Endothelial cell (in vitro differentiated cells): ENCODE measurements at places on chromosomes 12 and 14. TPM values are rescaled to one million over a fixed set of nuclear protein-coding genes. Genes with fewer than 3 reads are reported as not detected.

The TPH2 gene
- 0.10 TPM for total RNA-seq

The TAS2R9 gene
- total RNA-seq = not detected

The WNT5B gene
- 7.5 TPM for total RNA-seq

The FGF23 gene
- not detected for total RNA-seq

The LHX5 gene
- not detected for total RNA-seq

The PPFIA2 gene
- total RNA-seq = not detected

GRCh38 chr12:28963554-28963953, 185.5 kb upstream of the FAR2 start:
- no peaks in the 10 kb centered on the region for H3K27me3 ChIP-seq
- no peak for DNase-seq
- H3K4me1 ChIP-seq = peaks cover 9% of the 10 kb centered on the region
- H3K4me3 ChIP-seq = no peak overlapping the region

- H3K36me3 ChIP-seq = no peaks in the 10 kb centered on the region
- no peak for DNase-seq
- no peak overlapping the region for H3K4me3 ChIP-seq
- no peak overlapping the region for H3K27ac ChIP-seq
- no peaks in the 10 kb centered on the region for H3K4me1 ChIP-seq
- H3K27me3 ChIP-seq = peaks cover 2% of the 10 kb centered on the region
Observed at GRCh38 chr12:52797529-52797894, 1.6 kb upstream of the KRT3 start.

DNA sequence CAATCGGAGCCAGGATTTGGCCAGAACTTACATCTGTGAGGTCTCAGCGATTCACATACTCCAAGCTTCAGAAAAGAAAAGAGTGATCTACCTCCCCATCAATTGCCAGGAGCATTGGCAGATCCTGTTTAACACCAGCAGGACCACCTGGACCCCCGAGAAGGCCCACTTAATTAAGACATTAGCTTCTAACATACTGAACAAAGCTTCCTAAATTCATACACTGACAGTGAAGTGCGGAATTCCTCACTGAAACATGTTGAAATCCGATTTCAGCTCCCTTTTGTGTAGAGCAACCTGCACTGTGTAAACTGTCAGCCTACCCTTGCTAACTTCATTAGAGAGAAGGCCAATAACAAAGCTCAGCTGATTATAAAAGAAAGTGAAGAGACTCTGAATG, 274.0 kb downstream of the NOVA1 start:
- no peak overlapping the region for H3K27ac ChIP-seq
- H3K4me3 ChIP-seq = no peak overlapping the region
- no peaks in the 10 kb centered on the region for H3K36me3 ChIP-seq
- no peak for DNase-seq
- no peaks in the 10 kb centered on the region for H3K4me1 ChIP-seq
- no peaks in the 10 kb centered on the region for H3K27me3 ChIP-seq

DNA sequence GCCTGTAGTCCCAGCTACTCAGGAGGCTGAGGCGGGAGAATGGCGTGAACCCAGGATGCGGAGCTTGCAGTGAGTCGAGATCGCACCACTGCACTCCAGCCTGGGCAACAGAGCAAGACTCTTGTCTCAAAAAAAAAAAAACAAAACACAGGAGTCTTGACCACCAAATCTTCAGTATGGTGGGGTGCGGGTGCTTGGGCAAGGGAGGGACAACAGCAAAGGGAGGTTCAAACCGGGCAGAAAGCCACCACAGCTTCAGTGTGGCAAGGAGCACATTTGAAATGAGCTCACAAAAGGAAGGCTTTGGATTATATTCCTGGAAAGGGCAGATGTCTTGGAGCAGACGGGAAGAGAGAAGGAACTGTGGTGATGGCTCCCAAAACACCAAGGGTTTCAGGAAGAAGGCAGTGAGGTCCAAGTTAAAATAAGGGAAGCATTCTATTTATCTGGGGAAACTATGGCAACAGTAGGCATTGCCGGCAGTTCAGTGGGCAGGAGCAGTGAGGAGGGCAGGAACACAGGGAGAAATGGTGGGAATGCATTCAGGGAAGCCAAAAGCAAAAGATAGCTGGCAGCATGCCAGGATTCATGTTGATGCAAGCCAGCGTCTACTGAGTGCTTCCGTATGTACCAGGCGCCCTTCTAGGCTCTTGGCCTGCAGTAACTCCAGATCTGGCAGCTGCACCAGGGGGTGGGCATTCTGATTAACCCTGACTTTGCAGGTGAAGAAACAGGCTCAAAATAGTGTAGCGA, 51.0 kb upstream of the SRSF5 start:
- peaks cover 85% of the 10 kb centered on the region for H3K4me1 ChIP-seq
- H3K36me3 ChIP-seq = peaks cover 19% of the 10 kb centered on the region
- H3K4me3 ChIP-seq = peak overlapping the region; percentile 52
- peaks cover 28% of the 10 kb centered on the region for H3K27me3 ChIP-seq

- H3K4me1 ChIP-seq = peaks cover 5% of the 10 kb centered on the region
- no peak overlapping the region for H3K4me3 ChIP-seq
- no peak overlapping the region for H3K27ac ChIP-seq
- no peak for DNase-seq
- peaks cover 29% of the 10 kb centered on the region for H3K27me3 ChIP-seq
Observed at GRCh38 chr12:132439333-132439904, 50.5 kb upstream of the FBRSL1 start.

GRCh38 chr12:96850676-96851075, 56.4 kb upstream of the NEDD1 start:
- peaks cover 2% of the 10 kb centered on the region for H3K27me3 ChIP-seq
- no peak for DNase-seq
- H3K36me3 ChIP-seq = no peaks in the 10 kb centered on the region
- H3K4me3 ChIP-seq = no peak overlapping the region
- no peak overlapping the region for H3K27ac ChIP-seq
- peaks cover 6% of the 10 kb centered on the region for H3K4me1 ChIP-seq

- H3K4me3 ChIP-seq = no peak overlapping the region
- no peak for DNase-seq
- H3K4me1 ChIP-seq = no peaks in the 10 kb centered on the region
- H3K27me3 ChIP-seq = no peaks in the 10 kb centered on the region
- no peak overlapping the region for H3K27ac ChIP-seq
- H3K36me3 ChIP-seq = no peaks in the 10 kb centered on the region
Observed at GRCh38 chr12:28699029-28699428, 450.0 kb upstream of the FAR2 start.

DNA sequence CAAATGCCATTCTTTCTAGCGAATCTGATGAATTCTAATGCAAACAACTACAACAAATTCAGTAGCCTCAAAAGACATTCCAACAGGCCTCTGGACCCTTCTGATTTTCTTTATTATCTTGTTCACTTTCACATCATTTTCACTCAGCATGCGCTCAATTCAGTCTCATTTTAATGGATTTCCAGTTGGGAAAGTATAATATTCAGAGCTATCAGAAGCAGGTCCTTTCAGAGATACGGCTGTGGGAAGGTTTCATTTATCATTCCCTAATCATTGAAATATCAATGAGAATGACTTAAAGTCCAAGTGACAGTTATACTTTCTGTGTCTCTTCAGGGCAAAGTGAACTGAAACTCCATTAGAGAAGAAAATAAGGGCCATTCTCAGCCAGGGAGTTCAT, 1083.7 kb upstream of the FLRT2 start:
- no peaks in the 10 kb centered on the region for H3K4me1 ChIP-seq
- H3K27me3 ChIP-seq = no peaks in the 10 kb centered on the region
- no peaks in the 10 kb centered on the region for H3K36me3 ChIP-seq
- no peak overlapping the region for H3K4me3 ChIP-seq
- DNase-seq = no peak
- no peak overlapping the region for H3K27ac ChIP-seq

GRCh38 chr12:44126806-44127205, 290.9 kb downstream of the TMEM117 start:
- no peaks in the 10 kb centered on the region for H3K36me3 ChIP-seq
- no peaks in the 10 kb centered on the region for H3K4me1 ChIP-seq
- H3K27me3 ChIP-seq = peaks cover 9% of the 10 kb centered on the region
- no peak overlapping the region for H3K27ac ChIP-seq

DNA sequence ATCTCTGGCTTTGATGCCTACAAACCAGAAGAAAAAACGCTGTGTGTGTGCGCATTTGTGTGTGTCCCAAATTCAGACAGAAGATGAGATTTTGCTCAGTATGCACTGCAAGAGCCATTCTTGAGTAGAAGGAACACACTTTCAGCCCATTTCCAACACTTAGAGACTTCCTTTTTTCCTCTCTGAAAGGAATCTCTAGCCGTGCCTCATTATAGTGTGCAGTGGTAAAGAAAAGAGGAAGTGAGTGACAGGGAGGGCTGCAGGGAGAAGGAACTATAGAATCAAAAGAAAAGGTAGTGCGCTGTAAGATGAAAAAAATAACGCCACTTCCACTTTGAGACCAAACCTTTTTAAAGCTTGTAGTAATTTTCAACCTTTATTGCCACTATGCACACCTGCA, 1400.9 kb upstream of the FLRT2 start:
- H3K4me1 ChIP-seq = peaks cover 5% of the 10 kb centered on the region
- H3K27ac ChIP-seq = no peak overlapping the region
- no peaks in the 10 kb centered on the region for H3K27me3 ChIP-seq
- no peak for DNase-seq

DNA sequence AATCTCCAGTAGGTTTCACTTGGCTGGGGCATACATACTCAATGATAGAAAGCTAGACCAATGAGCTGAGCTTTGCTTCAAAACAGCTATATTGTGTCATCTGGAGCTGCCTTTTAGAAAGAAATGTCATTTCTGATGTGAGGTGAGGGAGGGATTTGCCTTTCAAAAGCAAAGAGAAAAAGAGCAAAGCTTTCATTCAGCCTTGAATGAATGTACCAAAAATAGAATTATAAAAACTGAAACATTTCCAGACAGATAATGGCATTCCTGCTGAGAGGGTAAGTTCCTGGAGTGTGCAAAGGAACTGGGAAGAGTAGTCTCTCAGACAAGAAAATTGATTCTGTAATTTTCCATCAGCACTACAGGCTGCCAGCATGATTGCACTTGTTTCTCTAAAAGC, 710.0 kb downstream of the LRFN5 start:
- H3K4me1 ChIP-seq = no peaks in the 10 kb centered on the region
- H3K27ac ChIP-seq = no peak overlapping the region
- DNase-seq = no peak
- H3K4me3 ChIP-seq = no peak overlapping the region

DNA sequence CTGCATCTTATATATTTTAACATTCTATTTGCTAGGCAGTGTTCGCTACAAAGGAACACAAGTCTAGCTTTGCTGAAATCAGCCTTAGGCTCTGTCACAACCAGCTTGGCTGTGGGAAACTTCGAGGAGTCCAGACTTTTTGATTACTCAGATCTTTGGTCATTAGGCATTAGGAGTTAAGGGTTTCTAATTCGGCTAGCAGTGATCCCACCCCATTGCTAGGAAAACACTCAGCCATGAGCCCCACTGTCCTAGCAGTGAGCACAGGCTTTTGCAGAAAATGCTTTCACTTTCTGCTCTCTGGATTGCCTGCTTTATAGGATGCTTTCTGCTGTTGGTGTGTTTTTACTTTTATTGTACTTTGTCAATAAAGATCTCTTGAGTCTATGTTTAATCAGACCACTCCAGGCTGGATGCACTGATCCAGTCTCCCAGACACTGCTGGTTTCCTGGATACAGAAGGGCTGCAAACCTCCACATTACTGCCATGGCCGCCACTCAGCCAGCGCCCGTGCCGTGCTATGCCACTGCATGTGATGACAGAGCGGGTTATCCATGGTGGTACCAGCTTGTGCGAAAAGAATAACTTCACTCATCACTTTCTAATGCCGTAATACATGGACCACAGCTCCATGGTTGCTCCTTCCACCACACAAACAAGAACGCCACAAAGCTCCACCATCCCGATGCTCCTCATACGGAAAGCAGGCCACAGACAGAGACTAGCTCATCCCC, 41.0 kb upstream of the PYGL start:
- no peaks in the 10 kb centered on the region for H3K36me3 ChIP-seq
- no peak overlapping the region for H3K4me3 ChIP-seq
- H3K27me3 ChIP-seq = no peaks in the 10 kb centered on the region
- H3K27ac ChIP-seq = no peak overlapping the region
